ENCODE measurements at places on chromosomes 7 and 10. TPM values are rescaled to one million over a fixed set of nuclear protein-coding genes. Genes with fewer than 3 reads are reported as not detected.

The ABCB4 gene
- 0.68 TPM for total RNA-seq

The PTER gene
- 10.4 TPM for total RNA-seq

The NPSR1 gene
- not detected for total RNA-seq

The DNAH11 gene
- total RNA-seq: 0.17 TPM

DNA sequence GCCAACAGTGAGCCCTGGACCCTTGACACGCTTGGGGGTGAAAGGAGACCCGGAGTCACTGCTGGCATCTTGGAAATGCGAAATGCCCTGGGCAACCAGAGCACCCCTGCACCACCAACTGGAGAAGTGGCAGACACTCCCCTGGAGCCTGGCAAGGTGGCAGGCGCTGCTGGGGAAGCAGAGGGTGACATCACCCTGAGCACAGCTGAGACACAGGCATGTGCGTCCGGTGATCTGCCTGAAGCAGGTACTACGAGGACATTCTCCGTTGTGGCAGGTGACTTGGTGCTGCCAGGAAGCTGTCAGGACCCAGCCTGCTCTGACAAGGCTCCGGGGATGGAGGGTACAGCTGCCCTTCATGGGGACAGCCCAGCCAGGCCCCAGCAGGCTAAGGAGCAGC lies 98.5 kb downstream of the TACC2 start:
- peaks cover 46% of the 10 kb centered on the region for H3K36me3 ChIP-seq
- no peak for DNase-seq
- H3K27me3 ChIP-seq: no peaks in the 10 kb centered on the region
- peak overlapping the region; percentile 68 for H3K27ac ChIP-seq
- H3K4me3 ChIP-seq: no peak overlapping the region
- H3K4me1 ChIP-seq: peaks cover 15% of the 10 kb centered on the region

DNA sequence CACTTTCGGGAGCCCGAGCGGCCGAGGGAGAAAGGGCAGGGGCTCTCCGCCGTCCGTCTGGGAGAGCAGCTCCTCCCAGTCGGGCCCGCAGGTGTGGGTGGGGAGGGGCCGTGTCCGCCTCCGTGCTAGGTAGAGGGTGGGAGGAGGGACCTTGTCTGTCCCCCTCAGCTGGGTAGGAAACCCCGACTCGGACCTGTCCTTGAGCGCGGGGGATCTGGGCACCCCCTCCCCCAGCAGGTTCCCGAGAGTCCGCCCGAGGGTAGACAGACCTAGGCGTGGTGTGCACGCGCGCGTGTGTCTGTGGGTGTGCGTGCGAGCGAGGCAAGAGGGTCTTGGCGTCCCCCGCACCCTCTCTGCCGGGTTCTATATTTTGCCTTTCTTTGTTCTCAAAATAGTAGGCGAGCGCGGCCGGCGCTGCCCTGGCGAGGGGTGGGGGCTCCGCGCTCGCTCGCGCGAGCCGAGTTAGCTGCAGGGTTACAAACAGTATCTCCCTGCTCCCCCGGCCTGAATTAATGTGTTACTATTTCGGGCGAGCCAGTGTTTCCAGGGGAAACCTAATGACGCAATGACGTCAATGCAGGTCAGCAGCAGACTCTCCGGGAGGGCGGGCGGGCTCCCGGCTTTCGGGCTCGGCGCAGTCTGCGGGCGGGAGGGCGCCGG lies 73.9 kb upstream of the LEP start:
- H3K27me3 ChIP-seq: peaks cover 66% of the 10 kb centered on the region
- no peak for DNase-seq
- H3K4me1 ChIP-seq: peaks cover 3% of the 10 kb centered on the region
- H3K4me3 ChIP-seq: peak overlapping the region; percentile 45
- H3K36me3 ChIP-seq: no peaks in the 10 kb centered on the region

GRCh38 chr7:88146616-88147015 lies 73.2 kb downstream of the SRI start:
- no peak overlapping the region for H3K4me3 ChIP-seq
- no peaks in the 10 kb centered on the region for H3K36me3 ChIP-seq
- DNase-seq: no peak

DNA sequence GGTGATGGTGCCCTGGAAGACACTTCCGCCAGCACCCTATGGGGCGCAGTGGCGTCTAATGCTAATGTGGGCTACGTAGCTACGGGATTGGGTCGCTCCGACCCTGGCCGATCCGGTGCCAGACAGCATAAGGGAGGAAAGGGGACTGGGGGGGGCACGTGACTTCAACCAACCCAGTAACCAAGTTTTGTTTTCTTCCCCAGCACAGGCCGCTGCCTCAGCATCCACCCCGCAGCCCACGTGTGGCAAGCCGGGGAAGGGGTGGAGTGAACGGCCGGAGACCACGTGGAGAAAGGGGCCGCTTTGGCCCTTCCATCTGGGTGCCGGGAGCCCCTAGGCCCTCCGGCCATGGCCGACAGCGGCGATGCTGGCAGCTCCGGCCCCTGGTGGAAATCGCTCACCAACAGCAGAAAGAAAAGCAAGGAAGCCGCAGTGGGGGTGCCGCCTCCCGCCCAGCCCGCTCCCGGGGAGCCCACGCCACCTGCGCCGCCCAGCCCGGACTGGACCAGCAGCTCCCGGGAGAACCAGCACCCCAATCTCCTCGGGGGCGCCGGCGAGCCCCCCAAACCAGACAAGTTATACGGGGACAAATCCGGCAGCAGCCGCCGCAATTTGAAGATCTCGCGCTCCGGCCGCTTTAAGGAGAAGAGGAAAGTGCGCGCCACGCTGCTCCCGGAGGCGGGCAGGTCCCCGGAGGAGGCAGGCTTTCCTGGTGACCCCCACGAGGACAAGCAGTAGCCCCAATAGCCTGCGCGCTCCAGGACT lies 2.5 kb downstream of the PRR15 start:
- H3K27ac ChIP-seq: no peak overlapping the region
- peak overlapping the region; percentile 48 for H3K4me3 ChIP-seq
- no peaks in the 10 kb centered on the region for H3K36me3 ChIP-seq
- no peak for DNase-seq

DNA sequence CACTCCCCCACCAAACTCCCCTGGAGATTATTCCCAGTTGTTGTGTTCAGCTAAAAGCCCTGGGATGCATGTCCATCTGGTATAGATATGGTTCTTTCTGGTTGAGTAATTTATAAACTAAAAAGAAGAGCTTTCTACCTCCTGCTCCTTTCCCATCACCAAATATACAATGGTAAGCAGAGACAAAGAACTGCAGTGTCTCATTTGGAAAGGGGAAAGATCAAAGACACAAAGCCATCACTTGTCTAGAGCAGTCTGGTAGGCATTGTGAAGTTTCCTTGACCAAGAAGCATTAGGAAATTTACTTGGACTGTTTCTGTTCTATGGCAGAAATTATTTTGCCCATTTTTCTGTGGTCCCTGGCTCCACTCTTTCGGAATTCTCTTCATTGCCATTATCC lies 24.9 kb upstream of the PANK1 start:
- no peak overlapping the region for H3K27ac ChIP-seq
- H3K4me3 ChIP-seq: no peak overlapping the region
- no peak for DNase-seq
- H3K36me3 ChIP-seq: no peaks in the 10 kb centered on the region
- H3K27me3 ChIP-seq: no peaks in the 10 kb centered on the region

GRCh38 chr10:76902949-76903348 lies 734.7 kb downstream of the KCNMA1 start:
- DNase-seq: no peak
- no peaks in the 10 kb centered on the region for H3K36me3 ChIP-seq
- H3K27ac ChIP-seq: no peak overlapping the region
- H3K27me3 ChIP-seq: no peaks in the 10 kb centered on the region
- H3K4me1 ChIP-seq: no peaks in the 10 kb centered on the region
- no peak overlapping the region for H3K4me3 ChIP-seq

DNA sequence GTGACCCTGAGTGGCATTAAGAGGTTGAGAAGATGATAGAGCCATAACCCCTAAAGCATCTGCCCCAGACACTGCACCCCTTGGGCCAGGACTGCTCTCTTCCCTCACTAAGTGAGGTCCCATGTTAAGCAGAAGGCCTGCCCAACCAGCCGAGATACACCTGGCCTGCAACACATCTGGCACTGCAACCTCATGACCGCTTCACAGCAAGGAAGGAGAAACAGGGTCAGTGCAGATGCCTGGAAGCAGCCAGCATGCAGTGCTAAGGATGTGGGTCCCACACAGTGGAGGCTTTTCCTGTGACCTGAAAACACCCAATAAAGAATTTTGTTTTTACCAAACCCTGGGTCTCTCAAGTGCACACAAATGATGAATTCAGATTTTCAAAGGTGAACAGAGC lies 7.4 kb downstream of the NOD1 start:
- no peaks in the 10 kb centered on the region for H3K36me3 ChIP-seq
- DNase-seq: no peak
- no peak overlapping the region for H3K4me3 ChIP-seq
- H3K27me3 ChIP-seq: no peaks in the 10 kb centered on the region
- peaks cover 44% of the 10 kb centered on the region for H3K4me1 ChIP-seq

DNA sequence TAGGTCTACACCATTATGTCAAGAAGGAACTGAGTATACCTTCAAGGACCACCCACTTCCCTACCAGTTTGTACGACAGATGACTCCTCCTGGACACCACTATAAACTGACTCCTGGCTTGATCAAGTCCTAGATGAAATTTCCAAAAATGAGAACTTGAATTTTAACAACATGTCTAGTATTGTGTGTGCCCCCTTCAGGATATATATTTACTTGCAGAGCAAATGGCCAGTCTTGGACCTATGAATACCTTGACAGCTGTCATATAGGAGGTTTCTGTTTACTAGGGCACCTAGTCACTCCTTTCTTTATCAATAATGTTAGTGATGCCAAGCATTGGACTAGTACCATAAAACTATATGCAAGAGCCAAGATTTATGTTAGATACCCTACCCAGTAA lies 94.1 kb upstream of the TMEM26 start:
- no peak overlapping the region for H3K27ac ChIP-seq
- H3K4me1 ChIP-seq: no peaks in the 10 kb centered on the region
- no peaks in the 10 kb centered on the region for H3K36me3 ChIP-seq

- DNase-seq: no peak
- H3K4me3 ChIP-seq: no peak overlapping the region
- no peaks in the 10 kb centered on the region for H3K36me3 ChIP-seq
- H3K4me1 ChIP-seq: no peaks in the 10 kb centered on the region
- no peak overlapping the region for H3K27ac ChIP-seq
Observed at GRCh38 chr10:43427166-43427825, 9.6 kb upstream of the ZNF487 start.

DNA sequence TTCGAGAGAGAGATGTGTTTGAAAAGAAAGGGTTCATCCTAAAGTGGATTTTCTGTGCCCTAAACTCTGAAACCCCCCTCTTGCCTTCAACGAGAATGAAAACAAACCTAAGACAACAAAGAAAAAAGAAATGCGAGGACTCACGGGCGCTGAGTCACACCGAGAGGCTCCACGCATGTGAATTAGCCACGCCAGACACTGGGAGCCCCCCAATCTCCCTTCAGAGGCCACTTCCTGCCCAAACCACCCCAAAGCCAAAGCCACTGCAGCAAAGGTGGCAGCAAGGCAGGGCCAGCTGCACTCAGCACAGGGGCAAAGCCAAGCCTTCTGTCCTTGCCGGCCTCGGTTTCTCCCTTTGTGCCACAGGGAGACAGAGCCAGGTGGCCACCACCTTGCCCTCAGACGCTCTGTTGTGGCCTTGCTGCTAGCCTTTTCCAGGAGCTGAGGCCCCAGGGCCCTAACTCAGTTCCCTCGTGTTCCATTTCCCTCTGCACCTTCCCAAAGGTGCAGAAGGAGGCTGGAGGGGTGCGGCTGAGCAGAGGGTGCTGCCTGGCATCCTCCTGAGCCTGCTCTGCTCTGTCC lies 93.3 kb downstream of the FAM53B start:
- H3K27ac ChIP-seq: peak overlapping the region; percentile 76
- peaks cover 60% of the 10 kb centered on the region for H3K4me1 ChIP-seq
- H3K4me3 ChIP-seq: no peak overlapping the region
- no peak for DNase-seq

DNA sequence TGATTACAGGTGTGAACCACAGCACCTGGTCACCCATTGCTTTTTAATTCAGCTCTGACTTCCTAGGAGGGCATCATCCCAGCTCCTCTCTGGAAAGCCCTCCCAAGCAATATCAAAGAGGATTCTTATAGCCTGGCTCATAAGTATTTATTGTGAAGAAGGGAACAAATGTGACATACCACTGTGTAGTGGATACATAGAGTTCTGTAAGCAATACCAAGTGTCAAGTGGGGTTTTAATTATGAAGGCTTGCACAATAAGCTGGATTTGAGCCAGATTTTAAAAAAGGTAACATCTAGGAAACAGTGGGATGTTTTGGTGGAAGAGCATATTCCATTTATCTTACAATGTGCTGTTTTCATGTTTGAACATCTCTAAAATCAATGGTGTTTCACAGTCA lies 19.0 kb upstream of the PRTFDC1 start:
- peaks cover 3% of the 10 kb centered on the region for H3K4me1 ChIP-seq
- no peak for DNase-seq
- no peaks in the 10 kb centered on the region for H3K36me3 ChIP-seq
- no peak overlapping the region for H3K27ac ChIP-seq
